ENCODE measurements at places on chromosomes 5 and 9. TPM values are rescaled to one million over a fixed set of nuclear protein-coding genes. Genes with fewer than 3 reads are reported as not detected.
A peak's percentile ranks its signal among the peaks of the same experiment; 100 is the strongest.

- DNase-seq = no peak
These were observed 83.3 kb downstream of the RAB3C start for GRCh38 chr5:58666141-58666540.

DNA sequence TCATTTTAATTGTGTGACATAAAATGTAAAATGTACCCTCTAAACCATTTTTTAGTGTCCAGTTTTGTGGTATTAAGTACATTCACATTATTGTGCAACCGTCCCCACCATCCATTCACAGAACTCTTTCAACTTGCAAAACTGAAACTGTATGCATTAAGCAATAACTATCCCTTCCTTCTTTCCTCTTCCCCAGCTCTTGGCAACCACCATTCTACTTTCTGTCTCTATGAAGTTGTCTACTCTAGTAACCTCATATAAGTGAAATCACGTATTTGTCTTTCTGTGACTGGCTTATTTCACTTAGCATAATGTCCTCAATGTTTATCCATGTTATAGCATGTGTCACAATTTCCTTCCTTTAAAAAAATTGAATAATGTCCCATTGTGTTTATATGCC, 142.4 kb downstream of the C9orf152 start:
- no peak for DNase-seq

DNA sequence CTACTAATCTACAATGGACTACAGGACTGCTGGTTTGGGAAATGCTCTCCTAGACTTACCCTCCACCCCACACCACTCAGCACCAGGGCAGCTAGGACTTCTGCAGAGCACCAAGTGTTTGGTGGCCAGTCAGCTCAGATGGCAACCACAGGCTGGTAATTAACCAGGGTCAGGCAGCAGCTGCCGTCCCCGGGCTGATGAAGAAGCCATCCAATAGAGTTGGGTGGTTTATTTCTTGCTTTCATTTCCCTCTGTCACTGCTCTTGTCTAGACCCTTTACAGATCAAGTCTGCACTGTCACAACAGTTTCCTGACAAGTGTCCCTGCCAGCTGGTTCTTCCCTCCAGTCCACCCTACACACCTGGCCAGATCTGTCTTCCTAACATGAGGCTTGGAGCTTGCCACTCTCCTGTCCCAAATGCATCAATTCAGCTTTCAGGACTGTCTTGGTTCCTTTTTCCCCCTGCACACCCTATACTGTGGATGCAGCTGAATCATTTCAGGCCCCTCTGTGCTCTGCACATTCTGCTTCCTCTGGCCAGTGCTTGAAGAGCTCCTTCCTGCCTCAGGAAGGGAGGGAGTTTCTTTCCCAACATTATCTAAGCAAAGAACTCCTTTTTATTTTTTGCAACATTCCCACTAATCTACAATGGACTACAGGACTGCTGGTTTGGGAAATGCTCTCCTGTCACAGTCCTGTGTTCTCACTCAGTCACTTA, 30.2 kb upstream of the HSPA9 start:
- peak; percentile 28 for DNase-seq

DNA sequence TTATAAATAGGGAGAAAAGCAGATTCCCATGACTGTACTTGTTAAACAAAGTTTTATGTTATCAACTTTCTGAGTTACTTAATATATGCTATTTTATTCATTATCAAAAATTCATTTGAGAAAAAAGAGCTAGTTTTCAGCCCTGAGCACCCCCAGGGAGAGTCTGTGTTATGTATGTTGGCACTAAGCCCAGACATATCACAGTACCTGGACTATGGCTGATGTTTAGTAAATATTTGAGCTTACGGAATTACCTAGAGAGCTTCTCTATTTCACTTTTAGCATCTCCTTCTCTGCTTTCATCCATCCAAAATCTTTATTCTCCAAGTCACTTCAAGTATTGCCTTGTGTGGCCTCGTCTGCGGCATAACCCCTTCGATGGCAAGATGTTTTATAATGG, 225.9 kb upstream of the PCSK5 start:
- no peak for DNase-seq

GRCh38 chr5:124865603-124866354, 119.3 kb upstream of the ZNF608 start:
- DNase-seq = no peak

The SMC2 gene
- total RNA-seq = 8.6 TPM

The MZB1 gene
- not detected for total RNA-seq

The GNA14 gene
- total RNA-seq = 5.1 TPM
